ENCODE measurements at places on chromosomes 3 and 15. TPM values are rescaled to one million over a fixed set of nuclear protein-coding genes. Genes with fewer than 3 reads are reported as not detected.

GRCh38 chr15:78220713-78221112 lies 13.7 kb downstream of the ACSBG1 start:
- no peak for DNase-seq

DNA sequence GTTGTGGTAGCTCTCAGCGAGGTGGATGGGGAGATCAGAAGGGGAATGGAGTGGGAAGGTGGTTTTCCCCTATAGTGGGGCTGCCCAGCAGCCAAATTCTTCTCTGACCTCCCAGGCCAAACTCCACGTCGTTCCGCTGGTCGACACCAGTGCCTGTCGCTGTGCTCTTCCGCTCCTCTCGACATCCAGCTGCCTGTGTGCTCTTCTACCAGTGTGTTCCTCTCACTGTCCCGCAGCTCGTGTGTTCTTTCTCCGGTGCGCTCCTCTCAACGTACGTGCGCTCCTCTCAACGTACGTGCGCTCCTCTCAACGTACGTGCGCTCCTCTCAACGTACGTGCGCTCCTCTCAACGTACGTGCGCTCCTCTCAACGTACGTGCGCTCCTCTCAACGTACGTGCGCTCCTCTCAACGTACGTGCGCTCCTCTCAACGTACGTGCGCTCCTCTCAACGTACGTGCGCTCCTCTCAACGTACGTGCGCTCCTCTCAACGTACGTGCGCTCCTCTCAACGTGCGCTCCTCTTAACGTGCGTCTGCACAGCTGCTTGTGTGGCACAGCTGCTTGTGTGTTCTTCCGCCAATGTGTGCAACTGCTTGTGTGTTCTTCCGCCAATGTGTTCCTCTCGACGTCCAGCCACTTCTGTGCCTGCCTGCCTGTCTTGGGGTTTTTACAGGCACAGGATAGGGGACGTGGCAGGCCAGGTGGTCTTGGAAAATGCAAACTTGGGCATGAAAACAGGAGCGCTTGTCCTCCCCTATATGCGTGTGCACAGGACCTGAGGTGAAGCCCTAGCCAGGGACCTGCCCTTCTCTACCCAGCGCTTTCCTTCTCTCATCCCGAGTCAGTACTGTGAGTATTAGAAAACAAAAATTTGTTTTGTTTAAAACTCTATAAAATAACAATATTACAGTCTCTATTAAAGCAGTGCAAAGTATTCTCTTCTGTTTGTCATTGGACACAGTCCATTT lies 991.1 kb downstream of the GBE1 start:
- no peak for DNase-seq

- DNase-seq, result no peak
Observed at GRCh38 chr15:71290002-71290401, 174.7 kb downstream of the THSD4 start.

- DNase-seq, result no peak
Observed at GRCh38 chr3:149170672-149171071, 41.2 kb downstream of the HPS3 start.

DNA sequence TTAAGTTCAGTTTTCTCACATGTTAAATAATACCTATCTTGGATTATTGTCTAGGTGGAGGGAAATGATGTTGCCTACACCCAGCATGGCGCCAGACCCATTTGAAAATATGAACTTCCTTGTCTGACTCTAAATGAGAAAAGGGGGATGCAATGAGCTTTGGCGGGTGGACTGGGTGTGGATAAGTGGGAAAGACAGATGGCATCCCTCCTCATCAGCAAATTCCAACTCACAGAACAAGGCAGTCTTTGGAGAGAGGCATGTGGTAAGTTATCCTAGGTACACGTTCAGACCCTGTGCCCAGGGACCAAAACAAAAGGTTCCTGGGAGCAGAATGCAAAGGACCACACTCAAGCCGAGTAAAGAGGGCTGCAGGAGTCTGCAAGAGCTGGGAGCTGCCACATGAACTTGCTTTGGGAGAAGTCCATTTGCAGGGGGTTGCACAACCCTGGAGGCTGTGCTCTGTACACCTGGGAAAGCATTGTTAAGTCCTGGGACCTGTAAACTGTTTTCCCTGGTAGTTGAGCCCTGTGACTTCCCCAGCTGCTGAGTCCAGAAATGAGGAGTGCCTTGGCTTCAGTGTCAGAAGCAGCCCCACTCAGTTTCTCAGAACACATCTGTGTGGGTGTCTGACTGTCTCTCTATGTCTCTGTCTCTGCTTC lies 102.3 kb upstream of the TPM1 start:
- peak; percentile 36 for DNase-seq

DPPA2 gene
- total RNA-seq, result not detected

- DNase-seq, result peak; percentile 18
Observed at GRCh38 chr15:75554717-75555116, 24.4 kb downstream of the PTPN9 start.

DAZL gene
- total RNA-seq, result not detected

STAB1 gene
- 23.2 TPM for total RNA-seq

Measured in gastrocnemius medialis (tissue), 4 donors.